Uterine smooth muscle cell (primary cell): ENCODE measurements at places on chromosomes 13 and 19. TPM values are rescaled to one million over a fixed set of nuclear protein-coding genes. Genes with fewer than 3 reads are reported as not detected.

Gene ZNF491
- 2.1 and 3.4 TPM in 2 replicates for total RNA-seq

Gene ZNF599
- 5.6 and 7.1 TPM in 2 replicates for total RNA-seq

Gene TJP3
- under 0.01 and 0.12 TPM in 2 replicates for total RNA-seq

Gene ZNF555
- 5.9 and 12.1 TPM in 2 replicates for total RNA-seq

Gene DACH1
- 0.37 and 1.00 TPM in 2 replicates for total RNA-seq

Gene FCAR
- total RNA-seq: not detected in 2 replicates

Gene S1PR5
- total RNA-seq: 0.12 and 0.44 TPM in 2 replicates

Gene THSD8
- total RNA-seq: 0.22 TPM in 1 of 2 replicates, not detected in the other

Gene CYP2A7
- not detected in 2 replicates for total RNA-seq
